ENCODE measurements at places on chromosomes 7 and 10.

DNA sequence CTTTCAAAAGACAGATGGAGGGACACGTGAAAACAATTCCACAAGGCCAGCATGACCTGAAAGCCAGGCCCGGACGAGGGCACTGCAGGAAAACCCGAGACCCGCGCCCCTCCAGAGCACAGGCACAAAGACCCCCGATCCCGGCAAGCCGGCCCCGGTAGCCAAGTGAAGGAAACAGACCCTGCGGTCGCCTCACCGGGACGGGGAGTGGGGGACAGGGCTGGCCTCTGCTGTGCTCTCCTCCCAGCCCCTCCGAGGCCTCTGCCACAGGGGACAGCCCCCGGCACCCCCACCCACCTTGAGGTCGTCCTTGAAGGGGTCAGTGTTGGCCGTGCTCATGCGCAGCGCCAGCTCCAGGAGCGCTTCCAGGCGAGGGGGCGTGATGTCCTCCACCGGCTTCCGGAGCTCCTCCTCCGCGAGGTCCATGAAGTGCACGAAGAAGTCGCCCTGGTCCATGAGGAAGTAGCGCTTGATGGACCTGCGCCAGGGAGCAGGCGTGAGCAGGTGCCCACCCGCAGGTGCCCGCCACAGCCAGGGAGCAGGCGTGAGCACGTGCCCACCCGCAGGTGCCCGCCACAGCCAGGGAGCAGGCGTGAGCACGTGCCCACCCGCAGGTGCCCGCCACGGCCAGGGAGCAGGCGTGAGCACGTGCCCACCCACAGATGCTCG is 11.3 kb upstream of the ADAM8 start:
- DNase-seq = no peak

DNA sequence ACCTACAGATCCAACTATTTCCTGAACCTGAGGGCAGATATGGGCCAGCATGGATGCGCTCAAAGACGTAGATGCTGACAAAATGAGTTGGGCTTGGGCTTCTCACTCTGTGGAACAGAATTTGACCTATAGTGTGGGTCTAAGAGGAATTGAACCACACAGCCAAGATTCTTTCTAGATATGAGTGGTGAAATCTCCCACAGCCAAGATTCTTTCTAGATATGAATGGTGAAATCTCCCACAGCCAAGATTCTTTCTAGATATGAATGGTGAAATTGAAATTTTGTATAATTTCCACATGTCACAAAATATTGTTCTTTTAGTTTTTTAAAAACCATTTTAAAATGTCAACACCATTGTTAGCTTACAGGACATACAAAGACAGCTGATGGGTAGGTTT is 215.4 kb upstream of the LRGUK start:
- DNase-seq = no peak

DNA sequence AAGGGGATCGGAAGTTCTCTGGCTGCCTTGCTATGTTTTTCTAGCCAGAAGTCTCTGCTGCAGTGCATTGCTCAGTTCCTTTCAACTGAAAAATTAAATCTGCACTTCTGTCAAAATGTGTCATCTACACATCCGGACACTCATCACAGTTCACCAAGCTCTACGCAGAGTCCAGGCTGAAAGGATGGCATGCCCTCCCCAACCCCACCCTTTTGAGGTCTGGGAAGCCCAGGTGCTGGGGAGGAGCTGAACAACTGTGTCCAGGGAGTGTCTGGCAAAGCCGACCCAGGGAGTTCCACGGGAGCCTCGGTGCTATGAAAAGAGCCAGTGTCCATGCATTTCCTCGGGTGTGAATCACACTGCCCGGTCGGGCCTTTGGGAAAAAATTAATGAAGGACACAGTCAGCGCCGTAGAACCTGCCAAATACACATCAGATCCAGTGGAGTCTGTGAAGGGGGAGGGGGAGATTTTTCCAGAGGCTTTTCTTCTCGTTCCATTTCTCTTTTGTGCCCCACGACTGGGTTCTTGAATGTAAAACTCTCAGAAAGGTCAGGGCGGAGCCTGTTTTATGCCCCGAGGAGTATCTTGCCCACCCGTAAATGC is 757 bp upstream of the PALS2 start:
- DNase-seq = no peak

- DNase-seq = no peak
Observed at GRCh38 chr7:141013345-141013715, 1.4 kb downstream of the MRPS33 start.

DNA sequence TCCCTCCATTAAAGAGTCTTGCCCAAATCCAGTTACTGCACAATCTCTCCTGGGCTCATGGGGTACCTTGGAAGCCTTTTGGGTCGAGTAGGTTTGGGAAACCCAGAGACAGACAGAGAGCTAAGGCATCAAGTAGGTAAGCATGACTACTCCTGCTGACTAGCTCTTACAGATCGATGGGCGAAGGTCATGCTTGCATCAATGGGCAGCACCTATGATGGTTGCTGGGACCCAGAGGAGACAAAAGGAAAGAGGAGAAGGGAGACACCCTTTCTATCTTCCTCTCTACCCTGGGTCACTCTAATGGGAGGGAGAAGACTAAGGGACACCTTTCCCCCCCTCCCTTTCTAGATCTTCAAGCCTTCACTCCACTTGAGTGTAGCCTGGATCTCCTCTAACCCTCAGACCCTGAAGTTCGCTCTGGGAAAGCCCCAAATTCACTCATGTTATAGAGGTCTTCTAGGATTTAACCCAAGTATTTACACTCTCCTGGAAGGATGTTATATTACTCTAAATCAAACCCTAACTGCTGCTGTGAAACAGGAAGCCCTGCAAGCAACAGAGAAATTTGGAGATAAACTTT is 31.6 kb upstream of the ZNF746 start:
- no peak for DNase-seq

DNA sequence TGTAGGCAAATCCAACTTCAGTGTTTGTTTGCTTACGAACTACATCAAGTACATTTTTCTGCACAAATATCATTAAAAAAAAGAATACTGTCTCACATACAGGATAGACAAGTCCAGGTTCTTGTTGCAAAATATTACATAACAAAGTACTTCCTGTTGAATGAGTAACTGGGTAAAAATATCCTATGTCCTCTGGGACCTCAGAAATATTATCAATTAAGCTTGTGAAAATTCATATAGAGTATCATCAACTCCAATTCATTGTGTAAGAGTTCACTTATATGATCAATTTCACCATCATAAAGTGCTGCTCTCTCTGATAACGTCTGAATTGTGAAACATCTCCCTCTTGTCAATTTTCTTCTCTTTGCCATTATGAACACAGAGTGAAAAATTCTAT is 22.6 kb downstream of the HERC4 start:
- no peak for DNase-seq

GRCh38 chr10:84863675-84864074 is 535.3 kb downstream of the CCSER2 start:
- no peak for DNase-seq

GRCh38 chr10:60853107-60853506 is 74.8 kb downstream of the CDK1 start:
- no peak for DNase-seq

DNA sequence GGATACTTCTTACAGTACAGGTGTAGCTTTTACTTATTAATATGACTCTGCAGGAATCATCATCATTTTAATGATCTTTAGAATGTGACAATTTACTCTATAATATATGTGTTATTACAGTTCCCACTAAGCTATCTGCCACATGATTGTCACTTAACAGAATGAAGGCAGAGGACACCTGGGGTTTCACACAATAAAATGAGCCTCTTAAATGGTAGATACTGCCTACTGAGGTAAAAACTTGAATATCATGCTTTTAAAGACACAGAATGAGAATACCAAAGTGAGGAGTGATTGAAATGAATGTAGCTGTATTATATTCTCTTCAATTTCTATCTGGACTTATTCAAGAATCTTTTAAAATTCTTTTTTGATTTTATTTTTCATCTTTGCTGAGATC is 1255.3 kb upstream of the LRRN3 start:
- DNase-seq = no peak

DNA sequence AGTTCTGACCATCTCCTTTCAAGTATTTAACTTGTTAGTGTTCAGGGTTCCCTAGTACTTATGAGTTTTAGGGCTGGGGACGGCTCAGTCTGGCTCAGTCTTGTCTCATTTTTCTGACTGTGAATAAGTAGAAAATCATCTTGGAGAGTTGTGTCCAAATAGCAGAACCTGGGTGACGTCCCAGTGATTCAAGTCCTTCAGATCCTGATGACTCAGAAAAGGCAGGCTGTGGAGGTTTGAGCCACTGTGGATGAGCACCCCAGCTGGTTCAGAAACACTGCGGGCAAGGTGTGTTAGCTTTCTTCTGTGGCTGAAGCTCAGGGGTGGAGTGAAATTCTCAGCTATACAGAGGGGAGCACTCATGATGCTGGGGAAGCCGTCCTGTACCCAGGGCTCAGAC is 154.4 kb upstream of the NPY start:
- no peak for DNase-seq

DNA sequence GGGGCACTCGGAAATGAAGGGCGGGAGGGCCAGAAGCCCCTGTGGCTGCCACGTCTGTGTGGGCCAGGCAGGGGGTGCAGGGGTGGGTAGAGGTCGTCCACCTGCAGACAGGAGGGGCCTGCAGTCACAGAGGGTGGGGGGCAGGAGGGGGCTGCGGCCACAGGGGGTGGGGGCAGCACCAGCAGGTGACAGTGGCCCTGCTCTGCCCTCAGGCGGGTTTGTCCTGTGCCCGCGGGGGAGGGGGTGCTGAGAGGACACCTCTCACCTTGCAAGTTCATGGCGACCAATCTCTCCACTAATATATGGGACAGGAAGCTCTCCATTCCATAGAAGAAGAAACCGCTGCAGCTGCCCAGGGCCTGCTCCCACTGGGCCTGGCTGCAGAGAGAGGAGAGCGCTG is 26.6 kb upstream of the NKX6-2 start:
- DNase-seq = no peak

DNA sequence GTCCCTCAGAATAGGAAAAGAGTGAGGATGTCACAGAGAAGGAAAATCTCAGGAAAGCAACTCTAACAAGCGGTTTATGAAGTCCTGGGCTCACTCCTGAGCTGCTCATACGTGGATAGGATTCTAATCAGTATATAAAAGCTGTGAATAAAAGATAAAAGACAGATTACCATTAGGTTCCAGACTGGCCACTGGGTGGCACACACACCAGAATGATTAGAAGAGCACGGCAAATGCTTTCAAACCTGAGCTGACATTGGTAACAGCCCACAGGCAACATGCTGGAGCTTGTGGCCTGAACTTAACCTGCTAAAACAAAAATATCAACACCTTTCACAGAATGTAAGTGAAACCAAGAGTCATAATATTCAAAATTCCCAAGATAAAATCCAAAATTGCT is 370.8 kb downstream of the GRID1 start:
- DNase-seq = peak; percentile 42
